ENCODE measurements at places on chromosomes 1 and 21.

GRCh38 chr1:7694600-7695496, 76.2 kb upstream of the VAMP3 start:
- no peak for DNase-seq

DNA sequence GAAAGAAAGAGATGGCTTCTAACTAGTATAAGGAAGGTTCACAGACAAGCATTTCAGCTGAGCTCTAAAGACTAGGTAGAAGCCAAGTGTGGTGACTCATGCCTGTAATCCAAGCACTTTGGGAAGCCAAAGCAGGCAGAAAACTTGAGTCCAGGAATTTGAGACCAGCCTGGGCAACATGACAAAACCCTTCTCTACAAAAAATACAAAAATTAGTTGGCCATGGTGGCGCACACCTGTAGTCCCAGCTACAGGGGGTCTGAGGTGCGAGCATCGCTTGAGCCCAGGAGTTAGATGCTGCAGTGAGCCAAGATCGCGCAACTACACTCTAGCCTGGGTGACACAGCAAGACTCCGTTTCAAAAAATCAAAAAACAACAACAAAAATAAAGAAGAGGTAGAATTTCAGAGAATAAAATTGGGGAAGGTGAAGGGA, 27.8 kb downstream of the FBXO42 start:
- no peak for DNase-seq

- DNase-seq = peak; percentile 71
Measured at GRCh38 chr1:53739109-53739681, at the start of gene GLIS1. TSS of gene GLIS1 (minus strand) at chr1:53739164. CDS start at chr1:53738064, 1,100 bp downstream.

DNA sequence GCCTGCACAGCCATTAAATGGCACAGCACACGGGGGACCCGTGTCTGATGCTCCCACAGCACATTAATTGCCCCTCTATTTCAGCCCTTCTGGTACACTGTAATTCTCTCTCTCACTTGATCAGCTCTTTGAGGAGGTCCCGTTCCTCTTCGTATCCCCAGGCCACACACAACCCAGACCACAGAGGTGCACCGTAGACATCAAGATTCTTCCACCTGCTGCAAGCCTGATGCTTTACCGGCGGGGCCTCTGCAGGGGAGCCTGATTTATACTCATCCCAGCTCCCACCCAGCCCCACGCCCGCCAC, 759 bp downstream of the SMYD3 start:
- peak; percentile 28 for DNase-seq

- DNase-seq = no peak
Measured at GRCh38 chr1:159338018-159338417, 35.9 kb downstream of the FCER1A start.

- DNase-seq = no peak
Measured at GRCh38 chr1:116879478-116880133, 30.1 kb upstream of the PTGFRN start.

- peak; percentile 64 for DNase-seq
Measured at GRCh38 chr1:234597894-234598293, 12.1 kb downstream of the IRF2BP2 start.

GRCh38 chr21:40422896-40423635, 423.9 kb downstream of the DSCAM start:
- DNase-seq = no peak

- DNase-seq = peak; percentile 42
Measured at GRCh38 chr1:20472860-20473711, 12.9 kb downstream of the CAMK2N1 start.

DNA sequence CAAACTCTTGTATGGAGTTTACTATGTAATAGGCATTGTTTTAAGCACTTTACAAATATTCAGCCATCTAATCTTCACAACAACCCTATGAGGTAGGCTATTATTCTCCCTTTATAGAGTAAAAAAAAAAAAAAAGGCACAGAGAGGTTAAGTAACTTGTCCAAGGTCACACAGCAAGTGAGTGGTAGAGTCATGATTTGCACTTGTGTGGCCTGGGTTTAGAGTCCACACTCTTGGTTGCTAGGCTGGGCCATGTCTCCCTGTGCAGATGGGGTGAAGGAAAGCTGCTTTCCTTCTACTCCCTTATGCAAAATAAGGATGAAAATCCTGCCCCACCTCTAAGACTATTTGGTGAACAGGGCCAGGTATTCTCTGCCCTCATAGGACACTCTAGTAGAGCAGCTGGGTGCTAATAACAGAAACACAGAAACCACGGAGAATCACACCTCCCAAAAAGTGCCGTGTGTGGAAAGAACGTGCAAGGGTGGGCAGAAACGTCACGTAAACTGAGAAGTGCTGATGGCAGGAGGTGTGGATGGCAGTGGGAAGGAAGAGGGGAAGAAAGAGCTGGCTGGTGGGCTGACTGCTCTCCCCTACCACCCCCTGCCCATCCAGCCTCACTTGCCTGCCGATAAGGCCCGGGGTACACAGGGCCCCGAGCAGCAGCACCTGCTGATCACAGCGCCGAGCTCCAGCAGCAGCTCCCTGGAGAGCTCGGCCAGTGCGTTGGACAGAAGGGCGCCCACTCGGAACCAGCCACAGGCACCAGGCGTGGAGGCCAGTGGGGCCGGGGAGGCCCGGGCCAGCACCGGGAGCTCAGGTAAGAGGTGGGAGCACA, 28.3 kb upstream of the VPS13D start:
- peak; percentile 45 for DNase-seq

DNA sequence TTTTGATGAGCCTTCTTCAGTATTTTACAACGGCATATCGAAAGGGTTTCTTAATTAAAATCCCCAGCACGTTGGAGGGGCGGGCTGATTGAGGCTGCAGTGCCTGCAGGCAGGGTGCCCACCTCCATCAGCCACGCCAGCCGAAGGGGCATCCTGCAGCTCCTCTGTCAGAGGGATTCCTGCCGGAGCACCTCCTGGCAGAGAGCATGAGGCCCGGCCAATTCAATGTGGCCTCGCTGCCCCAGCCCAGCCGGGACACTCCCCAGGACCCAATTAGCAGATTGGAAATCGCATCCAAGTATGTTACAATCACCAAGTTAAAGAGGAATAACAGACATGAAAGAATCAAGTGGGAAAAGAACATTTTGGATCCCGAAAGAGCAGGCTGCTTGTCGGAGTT, 216.6 kb downstream of the ST6GALNAC3 start:
- DNase-seq = no peak

DNA sequence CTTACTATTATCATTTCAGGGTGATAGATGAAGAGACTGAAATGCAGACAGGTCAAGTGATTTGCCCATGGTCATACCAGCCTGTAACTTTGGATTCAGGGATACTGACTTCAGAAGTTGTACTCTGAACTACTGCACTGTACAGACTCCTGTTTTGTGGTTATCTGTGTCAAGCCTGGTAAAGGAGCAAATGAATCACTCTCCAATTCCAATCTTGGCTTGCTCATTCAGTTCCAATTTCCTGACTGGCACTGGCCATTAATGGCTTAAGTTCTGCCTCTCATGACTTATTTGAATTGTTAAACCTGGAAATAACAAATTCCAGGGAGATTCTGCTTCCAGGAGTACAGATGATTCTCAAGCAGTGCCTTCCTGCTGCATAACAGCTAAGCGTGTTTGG, 45.4 kb upstream of the PLD5 start:
- DNase-seq = no peak

DNA sequence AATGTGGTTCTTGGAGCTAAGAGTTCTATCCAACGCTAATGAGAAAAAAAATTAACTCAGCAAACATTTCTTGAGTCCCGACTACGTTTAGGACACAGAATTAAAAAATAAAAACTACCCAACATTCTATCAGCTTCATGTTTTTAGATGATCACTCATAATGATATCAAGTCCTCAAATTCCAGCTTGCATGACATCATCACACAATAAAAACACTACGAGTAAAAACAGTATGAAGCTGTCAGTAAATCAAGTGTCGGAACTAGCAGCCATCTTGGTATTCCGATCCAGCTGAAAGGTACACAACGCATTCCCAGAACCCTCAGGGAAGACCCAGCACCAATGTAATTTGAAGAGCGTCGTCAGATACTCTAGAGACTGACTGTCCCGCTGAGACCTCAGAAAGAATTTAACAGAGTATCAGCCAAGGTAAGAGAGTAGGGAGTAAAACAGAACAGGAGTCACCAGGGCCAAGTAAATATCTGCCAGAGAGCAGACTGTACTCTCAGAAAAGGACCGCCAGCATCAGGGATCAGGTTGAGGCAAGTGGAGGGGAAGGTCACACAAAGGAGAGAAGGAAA, 57.0 kb downstream of the NRIP1 start:
- DNase-seq = no peak

- no peak for DNase-seq
Measured at GRCh38 chr1:109713636-109714035, 1.6 kb downstream of the GSTM5 start.

GRCh38 chr21:16037421-16037955, 307.7 kb downstream of the USP25 start:
- no peak for DNase-seq

DNA sequence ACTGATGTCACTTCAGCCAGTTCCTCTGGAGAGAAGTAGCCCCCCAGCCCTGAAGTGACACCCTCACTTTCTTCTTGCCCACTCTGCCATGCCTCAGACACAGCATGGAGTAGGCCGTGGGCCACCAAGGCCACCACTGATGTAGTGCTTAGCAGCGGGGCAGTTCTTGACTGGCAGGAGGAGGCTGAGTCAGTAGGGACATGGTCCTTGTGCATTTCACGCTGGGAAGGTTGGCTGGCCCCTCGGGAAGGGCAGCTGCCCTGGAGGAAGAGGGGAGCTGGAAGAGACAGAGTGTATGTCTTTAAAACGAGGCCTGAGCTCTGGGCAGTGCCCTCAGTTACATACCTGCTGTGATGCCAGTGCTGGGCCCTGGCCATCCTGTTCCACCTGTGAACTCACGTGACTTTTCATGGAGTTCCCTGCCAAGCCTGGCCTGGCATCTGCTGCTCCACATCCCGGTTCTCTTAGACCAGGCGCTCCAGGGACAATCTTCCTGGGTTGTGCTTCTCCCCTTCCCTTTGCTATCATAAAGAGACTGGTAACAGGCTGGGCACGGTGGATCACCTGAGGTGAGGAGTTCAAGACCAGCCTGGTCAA, 158.6 kb upstream of the TMEM51 start:
- no peak for DNase-seq

DNA sequence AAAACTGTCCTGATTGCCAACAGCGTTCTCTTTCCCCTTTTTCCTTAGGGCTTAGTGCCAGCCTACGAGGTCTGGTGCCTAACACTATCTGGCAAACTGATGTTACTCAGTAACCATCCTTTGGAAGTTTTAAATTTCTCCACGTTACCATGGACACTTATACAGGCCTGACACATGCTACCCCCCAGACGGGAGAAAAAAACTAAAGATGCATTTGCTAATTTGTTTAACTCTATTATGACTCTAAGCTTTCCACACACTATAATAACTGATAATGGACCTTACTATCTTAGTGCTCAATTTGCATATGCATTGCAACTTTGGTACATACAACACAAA, 36.8 kb downstream of the CLCA1 start:
- no peak for DNase-seq

- DNase-seq = no peak
Measured at GRCh38 chr1:42369471-42369870, 11.1 kb upstream of the RIMKLA start.

GRCh38 chr1:92277105-92277723, 21.6 kb downstream of the GLMN start:
- no peak for DNase-seq

DNA sequence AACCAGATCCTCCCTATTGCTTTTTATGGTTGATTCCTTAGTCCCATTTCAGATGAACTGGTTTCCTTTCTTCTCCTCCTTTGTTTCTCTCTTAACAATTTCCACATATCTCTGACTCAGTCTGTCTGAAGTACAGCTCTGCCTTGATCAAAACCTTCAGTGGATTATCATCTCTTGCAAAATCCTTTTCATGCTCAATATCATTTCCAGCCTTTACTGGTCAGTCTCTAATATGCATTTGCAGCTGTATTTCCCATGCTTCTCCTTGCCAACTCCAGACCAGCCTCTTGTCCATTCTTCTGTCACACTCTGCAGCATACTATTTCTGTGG, 72.2 kb downstream of the SNX7 start:
- no peak for DNase-seq

DNA sequence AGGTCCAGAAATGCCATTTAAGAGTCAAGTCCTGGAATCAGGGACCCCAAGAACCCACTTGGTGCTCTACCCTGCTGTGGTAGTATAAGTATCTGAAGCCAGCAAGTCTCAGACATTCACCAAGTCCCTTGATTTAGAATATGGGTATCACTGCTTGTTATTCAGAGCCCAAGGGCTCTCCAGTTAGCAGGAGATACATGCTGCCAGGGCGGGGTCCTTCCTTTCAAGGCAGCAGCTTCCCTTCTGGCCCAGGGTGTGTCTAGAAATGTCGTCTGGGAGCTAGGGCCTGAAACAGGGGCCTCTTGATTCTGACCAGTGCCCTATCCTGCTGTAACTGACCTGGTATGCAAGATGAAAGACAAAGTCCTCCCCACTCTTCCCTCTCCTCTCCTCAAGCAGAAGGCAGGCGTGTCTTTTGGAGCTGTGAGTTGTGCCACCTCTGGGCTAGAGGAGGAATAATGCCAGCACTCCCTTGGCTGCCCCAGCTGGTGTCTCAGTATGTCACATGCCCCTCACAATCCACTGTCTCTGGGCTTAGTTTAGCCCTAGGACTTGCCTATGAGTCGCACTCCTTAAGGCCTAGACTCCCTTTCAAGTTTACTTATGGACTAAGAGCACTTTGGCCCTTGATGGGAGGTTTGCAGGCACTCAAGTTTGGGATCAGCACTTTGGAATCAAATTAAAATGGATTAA, 200.2 kb downstream of the MRPL39 start:
- DNase-seq = no peak
